ENCODE measurements at places on chromosomes 4 and X. TPM values are rescaled to one million over a fixed set of nuclear protein-coding genes. Genes with fewer than 3 reads are reported as not detected.

SLC25A31 gene
- total RNA-seq: not detected

FAM184B gene
- total RNA-seq: 0.13 TPM

ITGB1BP2 gene
- total RNA-seq: 3.2 TPM

C4orf51 gene
- not detected for total RNA-seq

TMEM31 gene
- not detected for total RNA-seq

FAM149A gene
- 20.7 TPM for total RNA-seq

ANXA10 gene
- not detected for total RNA-seq

LAGE3 gene
- 24.1 TPM for total RNA-seq

IBSP gene
- not detected for total RNA-seq

MSN gene
- 472 TPM for total RNA-seq

BEX1 gene
- 1.4 TPM for total RNA-seq

GRCh38 chrX:2650865-2651264 is 40.2 kb upstream of the CD99 start:
- DNase-seq: no peak
- H3K4me3 ChIP-seq: no peak overlapping the region
- no peaks in the 10 kb centered on the region for H3K4me1 ChIP-seq
- no peaks in the 10 kb centered on the region for H3K27me3 ChIP-seq
- no peaks in the 10 kb centered on the region for H3K36me3 ChIP-seq
- no peak overlapping the region for H3K27ac ChIP-seq

GRCh38 chr4:76504613-76505465 is 69.8 kb downstream of the SHROOM3 start:
- H3K27ac ChIP-seq: no peak overlapping the region
- no peaks in the 10 kb centered on the region for H3K27me3 ChIP-seq
- H3K36me3 ChIP-seq: no peaks in the 10 kb centered on the region
- no peak overlapping the region for H3K4me3 ChIP-seq

DNA sequence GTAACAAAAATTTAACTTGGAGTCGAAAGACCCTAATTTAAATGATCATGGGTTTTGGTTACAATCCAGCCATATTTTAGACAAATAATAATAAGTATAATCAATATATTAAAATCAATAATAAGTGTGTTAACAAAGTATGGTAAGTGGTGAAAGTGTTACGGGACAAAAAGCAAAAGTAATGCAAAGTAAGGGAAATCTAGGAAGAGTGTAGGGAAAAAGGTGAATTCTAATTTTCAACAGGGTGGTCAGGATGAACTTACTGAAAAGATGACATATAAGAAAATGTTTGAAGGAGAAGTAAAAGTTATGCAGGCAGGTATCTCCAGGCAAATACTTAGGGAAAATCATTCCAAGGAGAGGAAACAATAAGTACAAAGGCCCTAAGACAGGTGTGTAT is 32.3 kb downstream of the STX18 start:
- no peak for DNase-seq
- no peaks in the 10 kb centered on the region for H3K27me3 ChIP-seq
- H3K4me3 ChIP-seq: no peak overlapping the region
- H3K4me1 ChIP-seq: peaks cover 7% of the 10 kb centered on the region
- H3K36me3 ChIP-seq: no peaks in the 10 kb centered on the region
- no peak overlapping the region for H3K27ac ChIP-seq

- no peaks in the 10 kb centered on the region for H3K27me3 ChIP-seq
- H3K36me3 ChIP-seq: no peaks in the 10 kb centered on the region
- H3K4me3 ChIP-seq: no peak overlapping the region
- DNase-seq: no peak
- no peak overlapping the region for H3K27ac ChIP-seq
- no peaks in the 10 kb centered on the region for H3K4me1 ChIP-seq
Observed at GRCh38 chr4:38591617-38592337, 72.2 kb upstream of the KLF3 start.

GRCh38 chr4:91958596-91958995 is 345.2 kb upstream of the GRID2 start:
- H3K36me3 ChIP-seq: no peaks in the 10 kb centered on the region
- H3K27me3 ChIP-seq: no peaks in the 10 kb centered on the region
- DNase-seq: no peak
- no peak overlapping the region for H3K4me3 ChIP-seq
- H3K4me1 ChIP-seq: no peaks in the 10 kb centered on the region

DNA sequence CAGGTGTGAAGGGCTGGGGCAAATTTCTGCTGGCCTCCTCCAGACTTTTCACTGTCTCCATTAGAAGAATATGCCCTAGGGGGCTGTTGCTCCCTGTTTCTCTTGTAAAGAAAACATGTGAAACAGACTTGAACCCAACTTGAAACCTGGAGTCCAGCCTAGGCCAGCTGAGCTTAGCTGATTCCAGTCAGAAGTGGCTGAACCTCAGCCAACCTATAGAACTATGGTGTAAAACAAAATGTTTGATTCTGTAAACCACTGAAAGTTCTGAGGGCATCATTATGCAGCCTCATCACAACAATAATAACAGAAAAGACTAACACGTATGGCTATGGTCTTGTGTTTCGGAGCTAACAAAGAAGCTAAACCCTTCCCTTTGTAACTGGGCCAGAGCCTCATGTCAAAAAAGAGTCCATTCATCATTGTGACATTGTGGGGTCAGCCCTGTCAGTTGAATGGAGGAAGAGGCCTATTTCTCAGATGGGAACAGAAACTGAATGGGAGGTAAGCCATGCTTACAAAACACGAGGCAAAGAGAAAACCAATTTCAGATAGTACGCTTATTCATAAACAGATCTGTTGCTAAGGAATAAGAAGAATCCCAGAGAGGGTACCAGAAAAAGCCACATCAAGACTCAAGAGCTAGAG is 34.1 kb downstream of the SETD7 start:
- H3K4me3 ChIP-seq: no peak overlapping the region
- no peaks in the 10 kb centered on the region for H3K27me3 ChIP-seq
- H3K36me3 ChIP-seq: peaks cover 24% of the 10 kb centered on the region
- no peaks in the 10 kb centered on the region for H3K4me1 ChIP-seq

DNA sequence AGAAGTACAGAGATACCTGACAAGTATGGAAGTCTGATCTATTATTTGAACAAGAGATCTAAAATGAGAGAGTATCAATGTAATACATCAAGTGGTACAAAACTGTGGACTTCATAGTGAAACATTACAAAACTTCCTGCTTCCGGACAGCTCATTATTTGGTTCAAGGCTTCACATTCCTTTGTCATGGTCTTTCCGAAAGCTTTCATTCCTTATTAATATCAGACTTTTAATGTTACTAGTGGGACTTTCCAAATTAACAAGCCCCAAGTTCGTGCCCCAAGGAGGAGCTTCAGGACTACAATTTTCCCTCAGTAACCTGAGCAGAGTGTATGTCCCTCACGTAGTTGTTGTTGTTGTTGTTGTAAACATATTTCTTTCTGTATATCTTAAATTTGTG is 1.2 kb downstream of the CHIC2 start:
- DNase-seq: no peak
- H3K27me3 ChIP-seq: no peaks in the 10 kb centered on the region
- peak overlapping the region; percentile 97 for H3K27ac ChIP-seq
- no peaks in the 10 kb centered on the region for H3K36me3 ChIP-seq
- peak overlapping the region; percentile 85 for H3K4me3 ChIP-seq

DNA sequence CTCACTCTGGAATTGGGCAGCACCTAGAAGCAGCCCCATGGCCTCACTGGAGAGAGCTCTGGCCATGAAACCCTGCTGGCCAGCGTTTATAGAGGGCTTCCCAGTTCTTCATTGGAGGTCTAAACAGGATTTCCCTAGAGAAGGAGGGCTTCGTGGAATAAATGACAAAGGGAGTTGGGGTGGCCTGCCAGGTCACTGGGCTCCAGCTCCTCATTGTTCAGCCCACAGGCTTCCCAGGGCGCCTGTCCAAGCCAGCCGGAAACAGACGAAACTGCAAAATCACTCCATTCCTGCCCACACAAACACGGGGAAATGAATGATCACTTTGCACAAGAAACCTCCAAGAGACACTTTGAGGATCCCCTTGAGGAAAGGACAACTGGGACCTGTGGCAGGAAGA is 189.7 kb downstream of the TSPAN5 start:
- H3K4me1 ChIP-seq: peaks cover 19% of the 10 kb centered on the region

- no peaks in the 10 kb centered on the region for H3K36me3 ChIP-seq
- H3K27ac ChIP-seq: no peak overlapping the region
- no peak for DNase-seq
- no peaks in the 10 kb centered on the region for H3K27me3 ChIP-seq
- H3K4me3 ChIP-seq: no peak overlapping the region
Observed at GRCh38 chr4:128483041-128483440, 195.4 kb upstream of the PGRMC2 start.

DNA sequence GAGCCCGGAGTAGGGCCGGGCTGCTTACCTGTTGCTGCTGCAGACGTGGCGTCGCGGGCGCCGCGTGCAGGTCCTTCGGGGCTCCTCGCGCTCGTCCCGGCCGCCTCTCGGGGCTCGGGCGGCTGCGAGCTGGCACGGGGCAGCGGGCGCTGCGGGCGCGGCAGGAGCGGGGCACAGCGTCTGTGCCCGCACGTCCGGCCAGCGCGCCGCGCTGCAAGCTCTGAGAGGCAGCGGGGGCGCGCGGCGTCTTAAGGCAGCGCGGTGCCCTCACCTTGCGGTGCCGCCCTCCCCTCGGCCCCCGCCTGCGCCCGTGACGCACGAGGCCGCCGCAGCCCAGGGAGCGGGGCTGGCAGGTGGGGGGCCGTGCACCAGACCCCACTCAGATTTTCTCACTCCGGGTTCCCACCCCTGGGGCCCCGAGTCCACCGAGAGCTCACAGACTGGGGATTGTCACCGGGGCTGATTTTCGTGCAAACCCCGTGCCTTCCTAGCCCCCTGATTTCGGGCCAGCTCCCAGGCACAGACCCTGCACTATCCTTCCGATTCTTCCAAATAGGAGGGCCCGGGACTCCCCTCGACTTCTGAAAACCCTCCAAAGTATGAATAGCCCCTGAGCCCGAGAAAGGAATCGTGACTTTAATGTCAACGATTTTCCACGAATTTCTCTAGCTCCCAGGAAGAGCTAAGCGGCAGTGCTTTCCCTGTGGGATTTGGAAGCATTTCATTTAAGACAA is at the start of gene GPR101:
Gene GPR101 (minus strand): TSS at position 222 of the 734 bp plus-strand sequence. CDS start 2,321 bp downstream, outside the sequence.
- no peak within 1 kb of the TSS for H3K4me3 ChIP-seq
- peaks cover 2% of the 10 kb centered on the region for H3K4me1 ChIP-seq
- DNase-seq: no peak
- peaks cover 5% of the 10 kb centered on the region for H3K27me3 ChIP-seq
- H3K36me3 ChIP-seq: no peaks in the 10 kb centered on the region
- H3K27ac ChIP-seq: no peak within 1 kb of the TSS

GRCh38 chrX:135454816-135455215 is 33.1 kb downstream of the SMIM10L2A start:
- no peaks in the 10 kb centered on the region for H3K27me3 ChIP-seq
- no peak overlapping the region for H3K4me3 ChIP-seq
- H3K36me3 ChIP-seq: no peaks in the 10 kb centered on the region
- DNase-seq: no peak
- no peaks in the 10 kb centered on the region for H3K4me1 ChIP-seq
- H3K27ac ChIP-seq: peak overlapping the region; percentile 6

- H3K4me3 ChIP-seq: no peak overlapping the region
- no peaks in the 10 kb centered on the region for H3K27me3 ChIP-seq
Observed at GRCh38 chr4:36208893-36209473, 35.3 kb downstream of the ARAP2 start.

- DNase-seq: no peak
- no peaks in the 10 kb centered on the region for H3K36me3 ChIP-seq
Observed at GRCh38 chr4:156596026-156596425, 375.6 kb downstream of the PDGFC start.

DNA sequence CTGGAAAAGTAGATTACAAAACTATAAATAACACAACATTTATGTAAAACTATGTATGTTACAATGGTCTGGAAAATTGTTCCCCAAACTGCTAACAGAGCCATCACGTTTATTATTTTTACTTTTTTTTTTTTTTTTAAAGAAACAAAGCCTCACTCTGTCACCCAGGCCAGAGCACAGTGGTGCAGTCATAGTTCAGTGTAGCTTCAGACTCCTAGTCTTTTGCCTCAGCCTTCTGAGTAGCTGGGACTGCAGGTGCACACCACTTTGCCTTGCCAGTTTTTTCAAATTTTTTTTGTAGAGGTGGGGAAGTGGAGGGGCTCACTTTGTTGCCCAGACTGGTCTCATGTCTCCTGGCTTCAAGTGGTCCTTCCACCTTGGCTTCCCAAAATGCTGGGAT is 180.1 kb upstream of the SPRY1 start:
- H3K27me3 ChIP-seq: no peaks in the 10 kb centered on the region
- H3K27ac ChIP-seq: no peak overlapping the region
- H3K4me3 ChIP-seq: no peak overlapping the region
- DNase-seq: no peak
- no peaks in the 10 kb centered on the region for H3K4me1 ChIP-seq
- H3K36me3 ChIP-seq: no peaks in the 10 kb centered on the region

GRCh38 chrX:5644776-5645175 is 583.9 kb downstream of the NLGN4X start:
- no peaks in the 10 kb centered on the region for H3K27me3 ChIP-seq
- no peak overlapping the region for H3K4me3 ChIP-seq
- H3K36me3 ChIP-seq: no peaks in the 10 kb centered on the region
- DNase-seq: no peak

GRCh38 chr4:80540785-80541469 is 205.4 kb downstream of the CFAP299 start:
- no peaks in the 10 kb centered on the region for H3K27me3 ChIP-seq
- no peak for DNase-seq
- no peaks in the 10 kb centered on the region for H3K4me1 ChIP-seq
- H3K4me3 ChIP-seq: no peak overlapping the region
- H3K36me3 ChIP-seq: no peaks in the 10 kb centered on the region

DNA sequence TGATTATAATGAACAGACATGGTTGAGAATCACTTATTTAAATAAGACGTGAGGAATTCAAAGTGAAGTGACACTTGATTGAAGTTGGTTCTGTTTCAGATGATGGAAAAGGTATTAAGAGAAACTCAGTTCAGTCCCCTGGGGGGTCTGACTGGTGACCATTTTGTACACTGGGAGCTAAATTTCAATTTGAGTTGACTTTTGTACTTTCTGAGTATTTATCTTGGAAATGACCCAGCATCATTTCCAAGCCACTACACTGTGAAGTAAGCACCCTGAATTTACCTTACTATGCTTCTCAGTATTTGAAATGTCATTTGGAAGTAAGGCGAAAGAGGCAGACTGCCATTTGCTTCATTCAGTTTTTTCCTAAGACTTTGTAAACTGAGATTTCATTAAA is 73.4 kb downstream of the CNOT6L start:
- no peak overlapping the region for H3K27ac ChIP-seq
- no peak for DNase-seq
- H3K36me3 ChIP-seq: no peaks in the 10 kb centered on the region
- no peaks in the 10 kb centered on the region for H3K27me3 ChIP-seq

- H3K27ac ChIP-seq: no peak overlapping the region
- H3K4me1 ChIP-seq: no peaks in the 10 kb centered on the region
- no peak overlapping the region for H3K4me3 ChIP-seq
- no peaks in the 10 kb centered on the region for H3K36me3 ChIP-seq
Observed at GRCh38 chr4:155609455-155610059, 57.1 kb upstream of the GUCY1A1 start.

DNA sequence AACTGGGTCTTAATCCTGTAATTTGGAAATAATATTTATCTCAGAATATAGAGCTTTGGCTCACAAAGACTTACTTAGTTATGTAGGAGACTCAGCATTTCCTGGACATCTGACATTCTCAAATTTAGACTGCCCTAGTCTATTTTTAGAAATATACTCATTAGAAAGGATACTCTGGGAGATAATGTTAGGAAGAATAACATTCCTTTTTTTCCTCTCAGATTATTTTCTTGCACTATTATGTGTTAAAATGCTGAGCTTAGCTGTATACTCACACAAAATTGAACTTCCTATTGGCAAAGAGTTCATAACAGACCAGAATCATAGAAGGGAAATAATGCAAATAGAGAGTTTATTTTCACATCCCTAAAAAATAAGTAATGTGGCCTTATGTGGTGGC is 1424.9 kb upstream of the PCDH7 start:
- no peak for DNase-seq
- no peaks in the 10 kb centered on the region for H3K27me3 ChIP-seq
- H3K27ac ChIP-seq: no peak overlapping the region
- no peaks in the 10 kb centered on the region for H3K4me1 ChIP-seq

Measured in upper lobe of left lung (tissue), 6 donors.